HEK293T (cell line): ENCODE measurements at places on chromosomes 11 and 22.

DNA sequence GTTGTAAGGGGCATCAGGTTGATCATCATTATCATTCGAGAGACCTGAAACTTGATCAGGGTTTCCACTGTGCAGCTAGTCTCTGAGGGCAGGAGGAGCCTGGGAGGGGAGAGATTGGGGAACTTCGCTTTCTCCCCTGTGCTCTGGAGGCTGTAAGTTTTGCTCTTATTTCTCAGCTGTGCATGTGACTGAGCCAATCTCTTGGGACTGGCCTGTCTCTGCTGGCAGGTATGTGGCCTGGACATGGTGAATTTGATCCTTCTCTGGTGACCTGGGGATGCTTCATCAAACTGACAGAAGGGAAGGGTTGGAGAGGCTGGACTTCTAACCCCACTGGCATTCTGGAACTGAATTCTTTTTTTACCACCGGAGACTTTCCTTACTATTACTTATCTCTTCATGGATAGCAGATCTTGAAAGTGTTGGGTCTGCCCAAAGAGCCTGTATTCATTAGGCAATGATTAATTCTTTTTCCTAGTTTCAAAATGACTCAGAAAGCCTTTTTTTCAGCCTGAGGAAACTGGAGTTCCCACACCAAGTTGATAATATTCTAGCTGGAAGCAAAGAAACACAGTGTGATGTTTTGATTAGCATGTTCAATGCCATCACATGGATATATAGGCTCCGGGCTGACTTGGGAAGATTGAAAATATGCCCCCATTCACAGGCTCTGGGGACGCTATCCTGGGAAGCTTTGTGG lies 36.5 kb downstream of the TSPAN18 start:
- no peak for DNase-seq

GRCh38 chr11:120248551-120249278 lies 8.8 kb downstream of the POU2F3 start:
- no peak for DNase-seq

DNA sequence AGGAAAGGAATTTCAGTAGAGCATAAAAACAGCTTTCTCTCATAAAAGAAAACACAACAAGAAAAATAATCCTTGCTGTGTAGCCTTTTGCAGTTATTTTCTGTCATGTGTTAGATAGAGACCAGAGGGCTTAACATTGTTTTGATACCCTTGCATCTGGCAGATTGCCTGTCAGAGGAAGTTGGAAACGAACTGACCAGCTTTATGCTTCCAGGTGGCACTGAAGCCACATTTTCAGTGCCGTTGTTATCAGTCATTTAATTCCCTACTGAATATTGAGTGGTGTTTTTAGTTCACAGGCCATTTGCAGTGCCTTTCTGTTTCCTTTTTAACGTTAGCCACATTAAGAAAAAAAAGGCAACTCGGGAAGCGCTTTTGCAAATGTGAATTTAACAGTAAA lies 21.5 kb upstream of the RAG2 start:
- no peak for DNase-seq

GRCh38 chr11:83061883-83062282 lies 9.8 kb downstream of the RAB30 start:
- no peak for DNase-seq

- DNase-seq = no peak
Measured at GRCh38 chr11:128867277-128867676, at the start of gene KCNJ1. KCNJ1 (minus strand) TSS chr11:128867296; CDS start chr11:128840243, 27,053 bp downstream.

- peak; percentile 63 for DNase-seq
Measured at GRCh38 chr22:38034278-38034882, 22.8 kb upstream of the PICK1 start.

- no peak for DNase-seq
Measured at GRCh38 chr11:45166604-45166897, 20.1 kb downstream of the PRDM11 start.

DNA sequence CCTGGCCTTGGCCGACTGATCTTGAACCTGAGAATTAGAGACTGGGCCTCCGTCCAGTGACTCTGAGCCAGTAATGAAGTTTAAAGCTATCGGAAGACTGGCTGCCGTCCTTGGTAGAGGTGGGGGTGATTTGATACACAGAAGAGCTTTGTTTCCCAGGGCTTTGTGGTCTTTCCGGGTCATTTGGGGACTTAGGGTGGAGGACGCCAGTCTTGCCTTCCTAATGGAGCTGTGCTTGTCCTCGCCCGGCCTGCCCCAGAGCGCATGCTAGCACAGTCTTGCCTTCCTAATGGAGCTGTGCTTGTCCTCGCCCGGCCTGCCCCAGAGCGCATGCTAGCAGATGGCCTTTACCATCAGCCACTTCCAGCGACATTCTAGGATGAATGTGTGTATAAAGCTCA lies 65.8 kb downstream of the ST3GAL4 start:
- no peak for DNase-seq
